ENCODE measurements at places on chromosomes 3 and 15.

GRCh38 chr3:36579746-36580145, 184.6 kb downstream of the DCLK3 start:
- DNase-seq: no peak

DNA sequence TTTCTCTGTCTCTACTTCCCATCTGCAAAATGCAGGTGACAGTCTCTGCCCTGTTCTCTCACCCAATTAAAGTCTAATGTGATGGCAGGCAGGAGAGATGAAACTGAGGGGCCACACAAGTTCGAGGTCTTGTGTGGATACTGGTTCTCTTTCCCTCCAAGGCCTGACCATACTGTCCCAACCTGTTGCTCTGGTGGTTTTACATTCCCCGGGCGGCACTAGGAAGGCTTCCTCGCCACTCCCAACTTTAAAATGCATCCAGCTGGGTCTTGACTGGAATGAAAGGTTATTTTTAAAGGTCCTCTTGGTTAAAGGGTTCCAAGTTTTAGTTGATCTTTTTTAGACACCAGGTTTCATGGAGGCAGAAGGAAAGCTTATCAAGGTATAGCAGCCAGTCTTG, 37.2 kb downstream of the WHAMM start:
- DNase-seq: no peak

DNA sequence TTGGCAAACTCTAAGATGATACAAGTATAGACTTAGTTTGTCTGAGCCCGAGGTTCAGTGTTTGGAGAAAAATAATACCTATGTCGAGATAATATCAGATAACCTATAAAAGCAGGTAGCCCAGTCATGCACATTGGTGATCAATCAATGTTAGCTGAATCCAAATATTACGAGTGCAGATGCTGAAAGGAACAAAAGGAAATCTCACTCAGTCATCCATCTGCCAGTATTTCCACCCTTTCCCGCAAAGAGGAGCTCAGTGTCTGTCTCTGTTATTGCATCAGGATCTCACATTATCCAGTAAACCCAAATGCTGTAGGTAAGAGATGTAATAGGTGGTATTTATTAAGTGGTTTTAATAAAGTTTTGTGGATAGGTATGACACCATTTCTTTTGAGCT, 251.2 kb upstream of the CTDSPL start:
- DNase-seq: no peak

GRCh38 chr3:107855710-107856109, 235.1 kb downstream of the CD47 start:
- DNase-seq: no peak

DNA sequence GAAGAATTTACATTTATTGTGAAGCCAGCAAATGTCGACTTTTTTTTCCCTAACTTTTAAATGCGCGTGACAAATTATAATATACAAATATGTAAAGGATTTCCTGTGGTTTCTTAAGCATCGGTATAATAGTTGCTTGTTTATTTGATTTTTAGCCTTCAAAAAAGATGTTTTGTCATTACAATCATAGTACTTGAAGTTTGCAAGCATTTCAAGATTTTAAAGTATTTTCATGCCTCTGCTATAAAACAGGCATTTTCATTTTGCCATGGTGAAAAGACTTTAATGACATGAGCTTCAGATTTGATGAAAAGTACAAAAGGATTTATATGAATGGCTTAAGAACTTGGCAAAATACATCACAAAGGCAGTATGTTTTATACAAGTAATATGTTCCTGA, 9.4 kb upstream of the P2RY12 start:
- DNase-seq: no peak

DNA sequence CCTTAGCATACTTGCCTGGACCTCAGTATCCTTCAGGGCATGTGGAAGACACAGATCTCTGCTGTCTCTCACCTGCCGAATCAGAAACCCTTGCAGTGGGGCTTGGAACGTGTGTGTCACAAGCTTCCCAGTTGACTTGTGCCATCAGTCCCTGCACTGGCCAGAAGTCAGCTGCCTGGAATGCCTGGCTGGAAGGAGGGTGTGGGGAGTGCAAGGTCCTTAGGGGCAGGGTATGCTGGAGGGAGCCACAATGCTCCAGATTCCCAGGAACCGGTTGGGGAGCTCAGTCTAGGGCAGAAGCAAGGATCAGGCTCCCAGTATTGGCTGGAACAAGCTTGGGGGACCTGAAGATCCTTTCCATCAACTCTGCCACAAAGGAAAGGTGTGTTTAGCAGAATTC, 27.1 kb downstream of the SPSB4 start:
- DNase-seq: no peak

GRCh38 chr3:79258479-79258878, 509.3 kb downstream of the ROBO1 start:
- DNase-seq: no peak

DNA sequence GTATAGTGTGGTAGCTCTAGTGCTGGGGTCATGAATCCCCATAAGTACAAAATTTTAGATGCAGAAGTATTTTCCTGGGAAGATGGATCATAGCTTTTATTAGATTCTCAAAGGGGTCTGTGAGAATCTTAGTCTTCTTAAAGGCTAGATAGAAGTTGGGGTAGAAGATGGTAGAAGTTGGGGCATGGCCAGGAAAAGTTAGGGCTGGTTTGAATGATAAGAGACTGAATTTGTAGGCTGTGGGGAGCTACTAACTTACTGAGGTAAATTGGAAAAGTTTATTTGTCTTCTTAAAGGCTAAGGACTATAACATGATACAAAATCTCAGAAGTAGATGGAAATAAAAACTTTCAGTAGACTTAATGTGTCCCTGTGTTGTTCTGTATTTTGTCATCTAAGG, 1.6 kb upstream of the UBE2Q2 start:
- no peak for DNase-seq

GRCh38 chr3:52194485-52195290, 3.3 kb upstream of the ALAS1 start:
- DNase-seq: no peak

DNA sequence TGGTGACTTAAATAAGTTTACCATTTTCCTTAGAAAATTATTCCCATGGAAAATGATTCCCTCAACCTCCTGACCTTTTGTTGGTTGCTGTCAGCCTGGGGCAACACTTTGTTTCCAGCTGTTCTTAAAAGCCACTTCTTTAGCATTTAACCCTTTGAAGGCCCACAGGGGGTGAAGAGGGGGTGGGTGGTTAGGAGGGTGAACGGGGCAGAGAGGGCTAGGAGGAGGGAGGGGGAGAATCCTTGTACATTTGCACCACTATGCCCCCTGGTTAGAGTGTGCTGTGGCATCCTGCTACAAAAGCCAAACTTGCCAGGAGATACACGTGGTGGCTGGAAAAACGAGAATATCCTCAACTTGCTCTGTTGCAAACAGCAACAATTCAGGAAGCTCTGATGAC, 273.2 kb upstream of the RGMA start:
- DNase-seq: no peak

DNA sequence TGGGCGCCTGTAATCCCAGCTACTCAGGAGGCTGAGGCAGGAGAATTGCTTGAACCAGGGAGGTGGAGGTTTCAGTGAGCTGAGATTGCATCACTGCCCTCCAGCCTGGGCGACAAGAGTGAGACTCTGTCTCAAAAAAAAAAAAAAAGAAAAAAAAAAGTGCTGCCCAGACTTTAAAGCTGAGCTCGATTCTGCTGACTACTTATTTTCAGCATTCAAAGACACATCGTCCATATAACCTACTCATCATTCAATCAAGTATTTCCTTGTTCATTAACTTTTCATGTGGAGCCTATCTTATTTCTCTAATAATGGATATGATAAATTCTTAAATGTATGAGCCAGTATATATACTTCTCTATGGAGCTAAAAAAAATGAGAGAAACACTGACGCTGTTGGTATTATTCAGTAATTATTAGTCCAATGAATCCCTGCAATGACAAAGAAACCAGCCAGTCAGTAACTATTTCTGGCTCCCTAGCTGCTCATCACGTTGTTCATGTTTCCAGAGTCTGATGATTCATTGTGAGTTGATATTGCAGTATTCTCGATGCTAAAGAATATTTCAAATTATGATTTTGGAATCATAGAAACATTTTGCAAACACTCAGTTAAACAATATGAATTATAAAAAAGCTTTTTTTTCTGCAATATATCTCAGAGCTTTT, 111.9 kb downstream of the RAP2B start:
- DNase-seq: no peak

DNA sequence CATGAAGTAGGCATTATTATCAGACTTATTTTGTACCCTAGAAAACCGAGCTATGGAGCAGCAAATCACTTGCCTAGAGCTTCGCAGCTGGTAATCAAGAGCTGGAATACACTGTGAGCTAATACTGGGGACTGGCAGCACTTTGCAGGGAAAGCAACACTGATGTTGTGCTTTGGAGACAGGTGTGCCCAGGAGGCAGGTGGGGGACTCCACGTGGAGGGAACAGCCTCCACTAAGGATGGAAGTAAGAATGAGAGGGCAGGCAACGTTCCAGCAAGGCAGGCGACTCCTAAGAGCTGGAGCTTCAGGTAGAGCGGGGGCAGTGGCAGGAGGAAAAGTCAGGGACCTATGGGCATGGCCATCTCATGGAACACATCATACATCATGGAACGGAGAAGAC, 300.5 kb upstream of the IGF1R start:
- DNase-seq: no peak

DNA sequence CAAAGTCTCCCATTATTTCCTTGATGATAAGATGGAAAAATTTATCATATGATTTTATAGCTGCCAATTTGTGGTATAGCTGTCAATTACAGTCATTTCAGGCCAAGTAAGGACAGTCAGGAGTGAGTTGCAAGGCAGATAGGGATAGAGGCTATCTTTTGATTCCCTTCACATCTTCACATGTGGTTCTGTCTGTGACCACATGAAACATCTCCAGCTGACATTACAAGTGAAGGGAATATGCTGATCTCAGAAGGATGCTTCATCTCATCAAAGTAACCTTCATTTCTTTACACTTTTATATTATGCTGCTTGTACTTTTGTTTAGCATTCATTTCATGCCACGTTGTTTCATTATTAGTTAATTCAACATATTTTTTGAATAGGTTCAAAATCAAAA, 136.9 kb upstream of the CFAP20DC start:
- no peak for DNase-seq

- no peak for DNase-seq
Observed at GRCh38 chr15:70024521-70024920, 73.2 kb downstream of the TLE3 start.

GRCh38 chr3:149115114-149115513, 14.3 kb upstream of the HPS3 start:
- DNase-seq: no peak

- no peak for DNase-seq
Observed at GRCh38 chr3:110518031-110518430, 553.6 kb upstream of the NECTIN3 start.

- DNase-seq: no peak
Observed at GRCh38 chr15:67192185-67192820, 62.2 kb downstream of the AAGAB start.

DNA sequence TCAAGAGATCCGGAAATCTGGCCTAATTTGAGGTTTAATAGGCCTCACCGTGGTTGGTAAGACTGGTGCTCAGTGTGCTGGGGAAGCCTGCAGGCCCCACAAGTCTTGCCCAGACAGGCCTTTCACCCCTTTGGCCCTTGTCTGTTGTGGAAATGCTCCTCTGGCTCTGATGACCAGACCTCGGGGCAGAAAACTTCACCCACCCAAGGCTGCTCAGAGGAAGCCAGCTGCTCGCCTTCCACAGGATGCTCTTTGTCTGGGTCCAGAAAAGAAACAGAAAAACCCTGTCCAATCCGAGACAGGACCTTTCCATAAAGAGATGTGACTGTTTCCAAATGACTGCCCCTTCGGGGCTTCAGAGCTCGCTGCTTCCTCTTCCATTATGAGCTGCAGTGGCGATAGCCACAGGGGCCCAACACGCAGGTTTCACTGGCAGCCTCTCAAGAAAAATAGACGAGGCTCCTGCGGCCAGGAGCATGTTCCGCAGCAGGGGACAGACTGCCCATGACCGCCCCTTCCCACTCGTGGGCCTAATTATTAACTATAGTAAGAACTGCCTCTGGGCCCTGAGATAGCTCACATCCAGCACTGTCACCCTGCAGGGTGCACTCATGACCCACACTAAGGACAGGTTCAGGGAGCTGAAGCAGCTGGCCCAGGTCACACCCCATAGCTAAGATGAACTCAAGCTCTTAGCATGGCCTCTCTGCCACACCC, 6.8 kb upstream of the SNX22 start:
- no peak for DNase-seq

DNA sequence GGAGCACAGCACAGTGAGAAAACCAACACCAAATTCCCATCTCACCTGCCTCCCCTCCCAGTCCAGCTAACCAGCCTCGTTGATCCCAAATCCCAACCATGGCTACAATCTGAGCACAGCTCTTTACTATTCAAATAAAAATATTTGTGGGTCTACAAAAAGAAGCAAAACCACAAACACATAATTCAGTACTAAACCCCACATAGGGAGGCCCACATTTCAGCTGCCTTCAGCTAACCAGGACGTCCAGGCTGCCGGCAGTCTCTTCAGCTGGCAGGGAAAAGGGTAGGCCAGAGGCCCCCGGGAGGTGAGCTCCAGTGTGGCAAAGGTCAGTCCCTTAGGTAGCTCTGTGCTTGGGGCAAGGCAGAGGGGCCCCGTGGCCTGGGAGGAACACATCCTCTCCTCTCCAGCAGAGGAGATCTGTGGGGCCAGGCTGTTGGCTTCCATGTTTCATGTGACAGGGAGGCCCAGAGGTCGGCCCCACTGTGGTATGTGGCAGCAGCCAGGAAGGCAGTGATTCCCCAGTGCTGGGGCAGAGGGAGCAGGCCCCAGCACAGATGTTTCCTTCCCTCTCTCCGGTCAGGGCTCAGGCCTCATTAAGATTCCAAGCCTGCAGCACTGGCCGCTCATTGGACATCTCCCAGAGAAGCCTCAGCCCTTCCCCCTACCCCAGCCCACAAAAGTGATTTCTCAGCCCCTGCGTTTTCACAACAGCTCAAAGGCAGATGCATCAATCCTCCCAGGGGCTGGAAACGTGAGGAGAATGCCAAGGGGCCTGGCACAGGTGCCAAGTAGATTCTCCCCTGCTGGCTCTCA, 381.4 kb downstream of the NTRK3 start:
- DNase-seq: no peak

DNA sequence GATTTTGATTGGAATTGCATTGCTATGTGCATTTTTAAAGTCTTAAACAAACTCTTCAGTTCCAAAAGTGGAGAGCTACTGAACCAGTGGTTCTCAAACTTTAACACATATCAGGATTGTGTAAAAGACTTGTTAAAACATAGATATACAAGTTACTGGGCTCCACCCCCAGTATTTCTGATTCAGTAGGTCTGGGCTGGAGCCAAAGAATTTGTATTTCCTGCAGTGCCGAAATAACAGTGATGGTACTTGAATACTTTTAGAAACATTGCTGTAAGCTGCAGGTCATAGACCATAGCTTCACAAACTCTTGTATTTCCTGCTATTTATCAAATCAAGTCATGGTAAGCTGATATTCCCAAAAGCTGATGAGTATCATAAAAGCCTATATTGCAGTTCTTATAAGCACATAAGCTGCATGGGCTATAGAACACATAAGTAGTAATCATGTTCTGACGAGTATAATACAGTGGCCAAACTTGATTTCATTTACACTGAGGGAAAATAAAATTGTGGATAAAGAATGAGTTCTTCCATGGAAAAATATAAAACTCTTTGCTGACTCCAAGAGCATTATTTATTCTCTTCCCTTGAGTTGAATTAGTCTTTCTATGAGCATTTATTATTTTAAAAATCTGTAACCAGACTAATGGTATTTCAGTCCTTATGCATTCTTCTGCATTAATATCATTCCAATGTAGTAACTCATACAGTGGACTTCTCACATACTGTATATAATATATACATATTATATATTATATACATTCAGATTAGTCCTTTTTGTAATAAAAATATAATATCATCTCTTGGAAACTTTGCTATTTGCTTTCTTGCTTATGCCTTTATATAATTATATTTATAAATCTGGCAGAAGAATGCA, 550.5 kb upstream of the AGTR1 start:
- DNase-seq: no peak

GRCh38 chr3:193598202-193598601, 5.2 kb downstream of the OPA1 start:
- DNase-seq: no peak
